Activated CD4-positive, alpha-beta T cell treated with anti-CD3 and anti-CD28 coated beads for 4 hours (primary cell): ENCODE measurements at places on chromosomes 6 and 20.
A peak's percentile ranks its signal among the peaks of the same experiment; 100 is the strongest.

DNA sequence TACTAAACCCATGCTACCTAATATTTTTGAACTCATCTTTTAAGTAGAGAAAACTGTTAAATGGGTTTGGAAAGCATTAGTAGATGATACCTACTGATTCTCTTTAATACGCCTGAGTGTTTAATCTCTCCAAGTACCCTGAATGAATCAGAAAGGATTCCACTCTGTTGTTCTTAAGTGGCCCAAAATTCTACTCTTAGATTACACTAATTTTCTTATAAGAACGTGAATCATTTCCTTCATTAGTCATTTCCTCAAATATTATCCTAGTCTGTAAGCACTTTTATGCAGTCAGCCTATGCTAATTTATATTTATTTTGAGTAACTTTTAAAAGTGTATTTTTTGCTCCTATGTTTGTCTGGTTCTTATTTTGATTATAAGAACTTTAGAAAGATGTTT, 380.0 kb downstream of the BTBD9 start:
- DNase-seq: no peak

DNA sequence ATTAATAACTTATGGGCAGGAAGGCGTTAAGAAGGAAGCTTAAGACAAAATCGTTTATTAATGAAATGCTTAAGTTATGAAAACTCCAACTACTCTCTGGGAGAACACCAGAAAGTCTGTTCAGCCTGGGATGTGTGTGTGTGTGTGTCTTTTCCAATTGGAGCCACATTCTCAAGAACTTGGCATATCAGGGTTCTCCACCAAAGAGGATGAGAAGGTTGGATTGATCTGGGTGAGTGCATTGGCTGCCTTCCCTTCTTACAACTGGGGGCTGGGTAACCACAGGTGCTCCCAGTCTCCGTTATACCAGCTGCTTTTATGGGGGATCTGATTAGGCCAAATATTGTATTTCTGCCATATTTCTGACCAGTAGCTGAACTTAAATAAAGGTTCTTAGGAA, 102.1 kb downstream of the MAN1A1 start:
- no peak for DNase-seq

DNA sequence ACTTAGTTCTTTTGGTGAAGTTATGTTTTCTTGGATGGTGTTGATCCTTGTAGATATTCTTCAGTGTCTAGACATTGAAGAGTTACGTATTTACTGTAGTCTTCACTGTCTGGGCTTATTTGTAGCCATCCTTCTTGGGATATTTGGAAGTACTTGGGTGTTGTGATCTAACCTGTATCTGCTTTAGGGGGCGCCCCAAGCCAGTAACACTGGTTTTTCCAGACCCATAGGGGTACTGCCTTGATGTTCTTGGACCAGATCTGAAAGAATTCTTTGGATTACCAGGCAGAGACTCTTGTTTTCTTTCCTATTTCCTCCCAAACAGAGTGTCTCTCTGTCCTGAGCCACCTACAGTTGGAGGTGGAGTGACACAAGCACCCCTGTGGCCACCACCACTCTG, 309.1 kb upstream of the IMPG1 start:
- no peak for DNase-seq

- DNase-seq: no peak
These were observed 7.4 kb downstream of the OSER1 start for GRCh38 chr20:44203161-44203560.

DNA sequence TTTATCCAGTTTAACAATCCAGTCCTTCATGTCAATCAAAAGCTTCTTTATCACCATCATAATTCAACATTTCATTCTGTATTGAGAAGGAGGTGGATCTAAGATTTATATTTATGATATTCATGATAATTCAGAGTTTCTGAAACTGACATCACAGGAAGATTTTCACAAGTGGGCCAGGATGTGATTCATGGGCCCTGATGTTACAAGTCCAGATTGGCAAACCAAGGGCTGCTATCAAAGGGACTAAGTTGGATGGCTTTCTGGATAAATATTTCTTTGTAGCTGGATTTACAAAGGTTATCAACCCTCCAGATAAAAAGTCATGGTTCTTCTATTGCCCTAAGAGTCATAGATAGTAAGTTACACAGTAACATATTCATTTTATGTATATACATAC, 866.5 kb downstream of the KIF16B start:
- no peak for DNase-seq

GRCh38 chr20:62728781-62729300, 20.2 kb downstream of the NTSR1 start:
- DNase-seq: no peak

- peak; percentile 37 for DNase-seq
These were observed 88.4 kb downstream of the HFE start for GRCh38 chr6:26175428-26176181.

GRCh38 chr6:45625191-45625664, 247.5 kb upstream of the SUPT3H start:
- no peak for DNase-seq

GRCh38 chr6:37260040-37260439, 2.1 kb upstream of the TMEM217 start:
- no peak for DNase-seq

DNA sequence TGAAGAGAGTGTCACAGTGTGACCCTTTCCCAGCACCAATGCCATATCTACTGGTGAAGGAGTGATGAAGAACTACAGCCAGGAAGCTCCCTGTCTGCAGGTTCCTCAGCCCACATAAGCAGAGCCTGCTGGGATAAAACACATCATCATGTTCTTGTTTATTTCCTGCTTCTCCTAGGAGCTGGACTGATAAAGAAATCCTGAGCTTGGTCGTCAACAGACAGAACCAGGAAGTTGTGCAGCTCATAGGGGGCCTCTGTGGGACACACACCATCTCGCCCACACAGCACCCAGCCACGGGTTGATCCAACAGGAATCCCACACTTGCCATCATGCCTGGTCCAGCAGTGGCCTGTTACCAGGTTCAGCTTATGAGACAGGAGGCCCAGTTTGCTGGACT, 2.8 kb upstream of the CSTL1 start:
- DNase-seq: no peak

DNA sequence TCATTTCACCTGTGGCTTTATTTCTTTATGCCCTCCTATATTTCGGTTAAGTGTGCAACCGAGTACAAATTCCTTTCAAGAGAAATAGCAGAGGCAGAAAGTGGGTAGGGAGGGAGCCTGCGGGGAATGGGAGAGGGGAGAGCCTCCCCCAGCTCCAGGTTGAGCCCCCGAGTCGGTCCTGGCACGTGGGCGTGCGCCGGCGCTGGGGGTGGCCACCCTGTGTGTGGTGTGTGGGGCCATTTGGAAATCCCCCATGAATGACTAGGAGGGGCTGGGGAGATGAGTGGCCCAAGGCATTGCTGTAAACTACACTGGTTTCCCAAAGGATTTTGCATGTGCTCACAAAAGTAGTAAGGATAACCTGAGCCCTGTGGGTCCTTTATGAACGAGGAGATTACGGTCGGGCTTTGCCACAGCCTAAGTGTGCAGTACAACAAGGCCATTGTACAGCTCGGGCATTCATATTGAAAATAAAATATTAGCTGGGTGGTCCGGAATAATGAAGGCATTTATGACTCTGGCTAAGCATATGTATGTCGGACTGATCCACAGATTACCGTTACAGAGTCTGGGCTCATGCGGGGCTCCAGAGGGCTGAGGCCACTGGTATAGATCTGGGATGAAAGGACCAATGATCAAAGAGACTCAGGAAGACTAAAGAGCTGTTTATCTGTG, 84.5 kb upstream of the RALGAPA2 start:
- DNase-seq: no peak

DNA sequence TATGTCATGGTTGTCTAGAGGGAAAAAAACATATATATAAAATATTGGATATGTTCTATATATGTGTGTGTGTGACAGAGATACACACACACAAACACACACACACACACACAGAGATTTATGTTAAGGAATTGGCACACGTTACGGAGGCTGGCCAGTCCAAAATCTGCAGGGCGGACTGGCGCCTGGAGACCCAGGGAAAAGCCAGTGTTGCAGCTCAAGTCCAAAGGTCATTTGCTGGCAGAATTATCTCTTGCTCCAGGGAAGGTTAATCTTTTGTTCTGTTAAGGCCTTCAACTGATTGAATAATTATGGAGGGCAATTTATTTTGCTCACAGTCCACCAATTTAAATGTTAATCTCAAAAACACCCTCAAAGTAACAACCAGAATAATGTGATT, 37.5 kb upstream of the PDE7B start:
- DNase-seq: no peak

- no peak for DNase-seq
These were observed 415.1 kb upstream of the MARCKS start for GRCh38 chr6:113442040-113442439.

- DNase-seq: no peak
These were observed 232.7 kb downstream of the DLL1 start for GRCh38 chr6:170057961-170058877.

DNA sequence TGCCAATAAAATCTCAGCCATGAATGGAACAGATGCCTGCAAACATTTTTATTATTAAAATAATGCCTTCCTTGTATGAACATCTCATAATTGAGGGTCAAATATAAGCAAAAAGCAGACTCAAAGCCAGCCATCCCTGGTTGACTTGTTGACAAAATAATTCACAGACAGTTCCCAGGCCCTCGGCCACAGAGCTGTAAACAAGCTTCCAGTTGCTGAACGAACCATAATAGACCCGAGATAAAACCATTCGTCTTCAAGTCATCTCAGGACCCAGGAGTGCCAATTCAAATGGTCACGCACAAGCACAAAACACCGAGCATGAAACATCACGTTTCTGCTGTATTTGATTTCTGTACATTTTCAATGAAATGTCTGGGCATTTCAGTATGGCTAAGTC, 113.3 kb upstream of the CDYL start:
- DNase-seq: no peak

DNA sequence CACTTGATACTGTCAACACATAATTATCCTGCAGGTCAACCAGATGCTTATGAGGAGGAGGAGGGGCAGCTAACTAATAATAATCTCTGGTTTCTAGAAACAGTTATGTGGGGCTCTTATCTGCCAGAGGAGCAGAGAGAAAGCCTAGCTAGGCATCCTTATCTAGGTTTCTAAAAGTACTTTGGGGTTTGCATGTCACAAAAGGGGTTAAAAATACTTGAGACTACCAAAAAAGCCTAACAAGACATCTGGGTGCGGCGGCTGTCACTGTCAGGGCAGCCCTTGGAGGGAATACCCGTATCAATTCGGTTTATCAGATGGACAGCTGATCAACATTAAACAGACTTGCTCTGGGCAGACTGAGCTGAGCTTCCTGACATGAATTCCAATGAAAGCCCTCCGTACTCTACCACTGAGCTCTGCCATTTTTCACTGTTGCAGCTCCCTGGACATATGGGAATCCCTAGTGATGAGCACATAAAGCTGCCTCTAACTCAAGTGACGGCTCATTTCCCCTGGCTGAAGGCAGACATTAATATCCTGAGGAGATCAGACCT, 166.6 kb downstream of the PDSS2 start:
- no peak for DNase-seq

DNA sequence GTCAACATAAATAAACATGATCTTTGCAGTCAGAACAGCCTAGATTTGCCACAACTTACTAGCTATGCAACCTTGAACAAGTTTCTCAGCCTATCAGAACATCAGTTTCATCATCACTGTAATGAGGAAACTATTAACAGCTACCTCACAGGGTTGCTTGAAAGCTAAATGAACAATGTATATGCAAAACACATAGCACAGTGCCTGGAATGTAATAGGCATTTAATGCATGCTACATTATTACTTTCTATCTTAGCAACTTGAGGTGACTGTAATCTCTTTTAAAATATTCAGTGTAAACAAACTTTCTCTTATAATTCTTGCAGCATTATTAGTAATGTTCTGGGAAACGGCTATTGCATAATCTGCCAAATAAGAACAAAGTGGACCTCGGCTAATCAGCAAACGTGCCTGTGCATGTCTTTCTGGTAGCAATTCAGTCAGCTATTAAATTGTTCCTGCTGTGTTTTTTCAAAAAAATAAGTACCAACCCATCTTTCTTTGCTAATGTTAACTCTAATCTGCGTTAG, 61.5 kb downstream of the SYNE1 start:
- no peak for DNase-seq

DNA sequence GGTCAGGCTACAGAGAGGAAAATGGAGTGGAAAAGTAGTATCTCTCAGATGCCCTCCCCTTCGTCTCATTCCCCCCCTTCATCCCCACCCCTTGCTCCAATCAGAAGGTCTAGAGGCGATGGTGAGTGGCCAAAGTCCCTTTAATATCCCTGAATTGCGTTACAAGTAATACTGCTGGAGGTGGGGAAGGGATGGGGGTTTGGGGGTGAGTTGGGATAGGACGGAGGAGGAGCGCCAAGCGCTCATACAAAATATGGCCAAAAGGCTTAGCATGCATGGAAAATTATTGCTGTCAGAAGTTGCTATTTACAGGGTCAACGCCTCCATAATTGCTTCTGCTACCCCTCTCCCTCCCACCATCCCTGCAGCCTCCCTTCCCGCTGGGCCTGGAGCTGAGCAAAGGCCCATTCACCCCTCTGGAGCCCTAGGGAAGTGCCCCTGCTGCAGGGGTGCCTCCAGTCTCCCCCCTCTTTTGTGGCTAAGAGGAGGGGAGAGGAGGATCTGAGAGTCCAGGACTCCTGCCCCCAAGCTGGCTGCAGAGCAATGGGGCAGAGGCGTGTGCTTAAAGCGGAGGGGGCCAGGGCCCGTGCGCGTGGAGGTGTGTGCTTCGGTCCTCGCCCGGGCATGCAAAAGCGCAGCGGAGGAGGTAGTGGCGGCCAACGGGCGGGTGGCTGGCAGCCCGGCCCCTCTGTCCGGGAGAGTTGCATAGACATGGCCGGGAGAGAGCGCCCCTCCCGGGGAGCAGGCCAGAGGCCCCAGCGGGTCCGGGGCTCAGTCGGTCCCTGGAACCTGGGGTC, 8.7 kb upstream of the SRXN1 start:
- no peak for DNase-seq

DNA sequence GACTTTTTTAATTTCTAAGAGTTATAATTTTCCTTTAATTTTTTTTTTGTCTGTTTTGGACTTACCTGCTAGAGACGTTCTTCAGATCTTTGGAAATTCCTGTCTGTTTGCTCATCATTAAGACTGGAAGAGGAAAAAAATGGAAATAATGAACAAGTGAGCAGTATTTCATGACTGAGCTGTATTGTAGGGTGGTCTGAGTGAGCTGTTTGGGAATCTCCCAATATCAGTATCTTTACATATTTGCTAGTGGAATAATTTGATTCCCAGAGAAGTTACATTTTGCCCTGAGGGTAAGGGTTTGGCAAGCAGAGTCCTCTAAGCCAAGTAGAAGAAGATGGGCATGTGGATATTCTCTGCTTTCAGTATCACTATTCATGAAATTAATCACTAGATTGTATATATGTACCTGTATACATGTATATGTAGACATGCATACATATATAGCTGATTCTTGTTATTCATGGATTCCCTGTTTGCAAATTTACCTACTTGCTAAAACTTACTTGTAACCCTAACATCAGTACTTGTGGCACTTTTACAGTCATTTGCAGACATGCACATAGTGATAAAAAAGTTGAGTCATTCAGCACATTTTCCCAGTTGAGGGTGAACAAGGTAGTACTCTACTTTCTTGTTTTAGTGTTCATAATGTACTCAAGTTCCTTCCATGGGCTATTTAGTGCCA, 13.5 kb downstream of the ZC2HC1B start:
- no peak for DNase-seq
